ENCODE measurements at places on chromosomes 7 and 10.

GRCh38 chr10:118955951-118956801 is 73.3 kb upstream of the NANOS1 start:
- no peak for DNase-seq

DNA sequence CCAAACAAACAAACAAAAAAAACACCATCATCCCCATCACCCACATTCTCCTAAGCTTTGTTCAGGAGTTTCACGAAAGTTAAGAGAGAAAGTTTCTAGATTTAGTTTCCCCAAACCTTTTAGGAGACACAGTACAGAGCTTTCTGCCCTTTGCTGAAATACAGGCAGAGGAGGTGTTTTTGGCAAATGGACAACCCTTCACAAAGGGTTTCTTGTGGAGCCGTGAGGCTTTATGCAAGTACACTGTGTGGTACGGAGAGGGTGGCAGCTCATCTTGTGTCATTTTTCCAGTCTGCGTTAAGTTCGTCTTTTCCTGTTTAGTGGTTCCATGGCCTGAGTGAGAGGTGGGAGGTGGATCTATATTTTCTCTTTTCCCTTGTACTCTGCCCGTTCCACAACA is 215.5 kb upstream of the PRKCQ start:
- no peak for DNase-seq

GRCh38 chr10:9670911-9671310 is 1346.8 kb upstream of the CELF2 start:
- no peak for DNase-seq

GRCh38 chr7:132240821-132241422 is 335.3 kb downstream of the PLXNA4 start:
- no peak for DNase-seq

GRCh38 chr7:132750096-132750495 is 173.8 kb upstream of the PLXNA4 start:
- no peak for DNase-seq

DNA sequence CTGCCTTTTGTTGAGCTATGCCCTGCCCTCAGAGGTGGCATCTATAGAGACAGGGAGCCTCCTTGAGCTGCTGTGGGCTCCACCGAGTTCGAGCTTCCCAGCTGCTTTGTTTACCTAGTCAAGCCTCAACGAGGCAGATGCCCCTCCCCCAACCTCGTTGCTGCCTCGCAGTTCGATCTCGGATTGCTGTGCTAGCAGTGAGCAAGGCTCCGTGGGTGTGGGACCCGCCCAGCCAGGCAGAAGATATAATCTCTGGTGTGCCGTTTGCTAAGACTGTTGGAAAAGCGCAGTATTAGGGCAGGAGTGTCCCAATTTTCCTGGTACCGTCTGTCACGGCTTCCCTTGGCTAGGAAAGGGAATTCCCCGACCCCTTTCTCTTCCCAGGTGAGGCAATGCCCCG is 88.4 kb upstream of the CDK6 start:
- DNase-seq, result no peak

- no peak for DNase-seq
Measured at GRCh38 chr10:63466144-63466935, 563 bp upstream of the JMJD1C start.

DNA sequence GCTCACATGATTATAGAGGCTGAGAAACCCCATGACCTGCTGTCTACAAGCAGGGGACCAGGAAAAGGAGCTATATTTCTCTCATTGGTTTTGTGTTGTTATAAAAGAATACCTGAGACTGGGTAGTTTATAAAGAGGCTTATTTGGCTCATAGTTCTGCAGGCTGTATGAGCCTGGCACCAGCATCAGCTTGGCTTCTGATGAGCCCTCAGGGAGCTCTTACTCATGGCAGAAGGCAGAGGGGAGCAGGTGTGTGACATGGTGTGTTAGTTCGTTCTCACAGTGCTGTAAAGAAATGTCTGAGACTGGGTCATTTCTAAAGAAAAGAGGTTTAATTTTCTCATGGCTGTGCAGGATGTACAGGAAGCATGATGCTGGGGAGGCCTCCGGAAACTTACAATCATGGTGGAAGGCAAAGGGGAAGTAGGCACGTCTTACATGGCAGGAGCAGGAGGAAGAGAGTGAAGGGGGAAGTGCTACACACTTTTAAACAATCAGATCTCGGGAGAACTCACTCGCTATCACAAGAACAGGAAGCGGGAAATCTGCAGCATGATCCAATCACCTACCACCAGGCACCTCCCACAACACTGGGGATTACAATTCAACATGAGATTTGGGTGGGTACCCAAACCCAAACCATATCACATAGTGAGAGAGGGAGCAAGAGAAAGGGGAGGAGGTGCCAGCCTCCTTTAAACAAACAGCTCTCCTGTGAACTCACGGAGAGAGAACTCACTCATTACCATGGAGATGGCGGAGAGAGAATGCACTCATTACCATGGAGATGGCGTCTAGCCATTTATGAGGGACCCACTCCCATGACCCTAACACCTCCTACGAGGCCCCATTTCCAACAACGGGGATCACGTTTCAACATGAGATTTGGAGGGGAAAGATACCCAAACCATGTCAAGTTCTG is 133.4 kb downstream of the JCAD start:
- DNase-seq, result no peak

GRCh38 chr7:127207230-127207629 is 45.5 kb downstream of the GRM8 start:
- no peak for DNase-seq
